Pancreas (tissue), 10 donors: ENCODE measurements at places on chromosomes 16 and 17. TPM values are rescaled to one million over a fixed set of nuclear protein-coding genes. Genes with fewer than 3 reads are reported as not detected.

The GPR139 gene
- polyA plus RNA-seq: not detected

The NOXO1 gene
- 1.6 TPM for polyA plus RNA-seq

The CBX2 gene
- 2.6 TPM for polyA plus RNA-seq

The TNFRSF17 gene
- not detected for polyA plus RNA-seq

The NOG gene
- 0.11 TPM for polyA plus RNA-seq

DNA sequence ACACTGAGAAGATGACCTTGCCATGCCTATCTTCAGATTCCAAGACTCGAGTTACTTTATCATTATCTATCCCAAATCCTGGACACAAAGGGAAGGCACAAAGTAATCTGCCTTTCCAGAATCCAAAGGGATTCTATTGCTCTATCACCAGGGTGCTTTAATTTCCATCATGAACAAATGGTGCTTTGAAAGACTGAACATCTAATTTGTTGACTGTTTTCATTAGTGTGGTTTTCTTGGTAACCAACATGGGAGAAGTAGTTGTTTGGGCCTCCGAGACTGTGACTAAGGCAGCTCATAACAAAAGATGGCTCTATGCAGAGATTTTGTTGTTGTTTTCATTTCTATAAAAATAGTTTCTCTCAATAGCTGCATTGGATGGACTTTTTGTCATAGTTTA is 441.0 kb upstream of the SOX9 start:
- H3K36me3 ChIP-seq: no peaks in the 10 kb centered on the region
- no peaks in the 10 kb centered on the region for H3K27me3 ChIP-seq
- no peak overlapping the region for H3K27ac ChIP-seq
- no peak for DNase-seq

DNA sequence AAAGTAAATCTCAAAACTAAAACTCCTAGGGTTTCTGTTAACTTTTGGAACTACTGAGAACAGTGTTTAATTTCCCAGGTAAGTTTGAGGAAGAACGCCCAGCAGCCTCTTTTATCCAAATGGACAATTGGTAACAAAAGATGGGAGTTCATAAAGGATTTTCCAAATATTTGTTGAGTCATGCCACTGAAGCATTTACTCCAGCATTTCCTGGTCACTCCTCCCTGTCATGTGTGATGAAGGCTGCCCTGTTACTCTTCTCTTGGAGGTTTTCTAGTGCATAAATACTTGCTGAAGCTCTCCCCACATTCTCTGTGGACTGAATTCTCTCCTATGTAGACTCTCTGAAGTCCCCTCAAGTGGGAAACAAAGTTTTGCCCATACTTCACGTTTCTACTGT is 16.5 kb downstream of the ZNF75A start:
- DNase-seq: no peak
- H3K36me3 ChIP-seq: peaks cover 13% of the 10 kb centered on the region
- no peak overlapping the region for H3K4me3 ChIP-seq
- H3K27ac ChIP-seq: no peak overlapping the region

- H3K36me3 ChIP-seq: no peaks in the 10 kb centered on the region
- no peaks in the 10 kb centered on the region for H3K27me3 ChIP-seq
- no peaks in the 10 kb centered on the region for H3K4me1 ChIP-seq
- H3K4me3 ChIP-seq: no peak overlapping the region
Observed at GRCh38 chr16:9969580-9969979, 212.6 kb downstream of the GRIN2A start.

- H3K27me3 ChIP-seq: no peaks in the 10 kb centered on the region
- peak; percentile 94 for DNase-seq
- H3K4me1 ChIP-seq: peaks cover 21% of the 10 kb centered on the region
- no peaks in the 10 kb centered on the region for H3K36me3 ChIP-seq
Observed at GRCh38 chr16:4021070-4021779, 95.0 kb downstream of the ADCY9 start.

- H3K36me3 ChIP-seq: no peaks in the 10 kb centered on the region
- H3K27me3 ChIP-seq: no peaks in the 10 kb centered on the region
- DNase-seq: no peak
- no peak overlapping the region for H3K27ac ChIP-seq
- H3K4me1 ChIP-seq: no peaks in the 10 kb centered on the region
Observed at GRCh38 chr16:76579277-76579922, 302.2 kb downstream of the CNTNAP4 start.

- no peak overlapping the region for H3K27ac ChIP-seq
- H3K4me3 ChIP-seq: no peak overlapping the region
- H3K36me3 ChIP-seq: no peaks in the 10 kb centered on the region
Observed at GRCh38 chr16:1572673-1573072, 39.2 kb downstream of the IFT140 start.

DNA sequence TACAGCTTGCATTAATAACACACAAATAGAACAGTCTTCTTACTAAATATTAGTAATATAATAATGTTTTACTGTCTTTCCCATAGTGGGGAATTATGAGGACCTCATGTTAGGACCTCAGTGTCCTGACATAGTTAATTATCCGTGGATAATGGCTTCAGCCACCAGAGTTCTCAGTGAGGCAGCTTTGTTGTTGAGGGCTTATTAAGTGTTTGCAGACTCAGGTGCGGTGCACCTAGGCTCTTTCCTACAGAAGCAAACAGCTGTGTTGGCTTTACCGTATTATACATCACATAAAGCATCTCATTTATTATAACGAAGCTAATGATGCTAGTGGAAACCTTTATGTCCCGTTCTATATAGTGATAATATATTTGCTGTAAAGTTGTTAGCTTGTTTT is 246.7 kb downstream of the FTO start:
- no peaks in the 10 kb centered on the region for H3K36me3 ChIP-seq
- no peak overlapping the region for H3K27ac ChIP-seq
- no peaks in the 10 kb centered on the region for H3K4me1 ChIP-seq
- H3K4me3 ChIP-seq: no peak overlapping the region

GRCh38 chr16:57555831-57556230 is 13.4 kb downstream of the ADGRG5 start:
- no peaks in the 10 kb centered on the region for H3K27me3 ChIP-seq
- no peak overlapping the region for H3K27ac ChIP-seq
- no peak for DNase-seq

DNA sequence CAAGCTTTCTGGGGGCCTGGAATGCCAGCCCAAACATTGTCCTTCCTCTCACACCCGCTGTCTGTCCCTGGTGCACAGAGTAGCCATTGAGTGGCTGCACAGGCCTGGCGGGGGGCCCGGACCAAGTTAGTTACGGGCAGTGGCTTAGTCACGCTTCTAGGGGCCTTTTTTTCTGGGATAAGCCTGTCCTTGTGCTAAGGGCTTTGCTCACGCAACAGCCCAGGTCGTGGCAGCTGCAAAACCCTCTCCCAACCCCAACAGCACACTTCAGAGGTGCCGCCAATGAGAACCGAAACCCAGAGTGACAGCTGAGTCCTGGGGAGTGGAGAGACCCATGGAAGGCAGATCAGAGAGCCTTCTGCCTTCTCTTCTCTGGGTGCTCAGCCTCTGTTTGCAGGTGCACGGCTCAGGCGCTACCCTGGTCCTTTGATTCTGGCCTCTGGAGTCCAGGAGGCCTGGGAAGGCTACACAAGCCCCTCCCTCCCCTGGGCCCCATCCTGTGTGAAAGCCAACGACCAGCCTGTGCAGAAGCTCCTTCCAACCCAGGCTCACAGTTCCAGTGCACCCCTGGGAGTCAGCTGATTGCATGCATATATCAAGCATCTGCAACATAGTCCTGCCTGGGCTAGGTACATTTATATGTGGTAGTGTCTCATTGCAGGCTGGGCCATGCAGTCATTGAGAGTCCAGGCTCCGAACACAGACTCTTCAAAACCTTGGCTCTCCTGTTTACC is 9.1 kb downstream of the WSCD1 start:
- no peak overlapping the region for H3K4me3 ChIP-seq
- DNase-seq: no peak
- H3K27ac ChIP-seq: no peak overlapping the region

- no peak overlapping the region for H3K4me3 ChIP-seq
- H3K27me3 ChIP-seq: no peaks in the 10 kb centered on the region
- no peaks in the 10 kb centered on the region for H3K36me3 ChIP-seq
Observed at GRCh38 chr17:73899839-73900238, 255.6 kb upstream of the SDK2 start.

DNA sequence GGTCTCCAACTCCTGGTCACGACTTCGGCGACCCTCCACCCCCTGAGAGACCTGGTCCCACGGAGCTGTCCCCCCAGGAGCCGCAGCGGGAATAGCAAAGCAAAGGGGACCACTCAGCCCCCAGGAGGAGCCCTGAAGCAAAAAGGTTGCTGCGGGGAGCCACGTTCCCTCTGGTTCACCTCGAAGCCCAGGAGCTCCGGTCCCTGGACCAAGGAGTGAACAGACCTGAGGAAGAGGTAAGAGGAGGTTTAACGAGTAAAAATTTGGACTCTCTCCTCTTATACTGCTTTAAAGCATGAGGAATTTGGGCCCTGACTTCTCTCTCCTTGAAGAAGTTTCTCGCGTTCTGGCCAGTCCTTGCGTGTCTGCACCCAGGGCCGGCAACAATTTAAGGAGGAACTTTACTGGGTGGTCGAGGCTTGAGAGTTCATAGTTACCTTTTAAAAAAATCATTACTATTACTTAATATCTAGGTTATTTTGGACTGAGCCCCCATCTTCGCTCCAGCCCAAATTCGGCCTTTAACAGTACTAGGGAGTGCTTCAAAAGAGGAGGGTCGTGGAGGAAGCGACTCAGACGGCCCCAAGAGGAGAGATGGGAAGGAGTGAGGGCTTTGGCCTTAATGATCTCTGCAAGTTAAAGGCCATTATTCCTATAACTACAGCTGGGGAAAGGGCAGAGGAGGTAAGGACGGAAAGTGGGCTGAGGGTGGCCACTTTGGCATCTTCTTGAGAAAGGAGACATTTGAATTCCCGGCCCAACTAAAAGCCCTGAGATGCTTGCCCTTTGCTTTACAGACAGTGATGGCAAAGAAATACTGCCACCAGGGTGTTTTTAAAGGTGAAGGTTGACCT is 16.9 kb upstream of the HOXB9 start:
- no peak for DNase-seq
- H3K27me3 ChIP-seq: peaks cover 3% of the 10 kb centered on the region
- H3K4me3 ChIP-seq: no peak overlapping the region
- no peaks in the 10 kb centered on the region for H3K4me1 ChIP-seq
- no peaks in the 10 kb centered on the region for H3K36me3 ChIP-seq

DNA sequence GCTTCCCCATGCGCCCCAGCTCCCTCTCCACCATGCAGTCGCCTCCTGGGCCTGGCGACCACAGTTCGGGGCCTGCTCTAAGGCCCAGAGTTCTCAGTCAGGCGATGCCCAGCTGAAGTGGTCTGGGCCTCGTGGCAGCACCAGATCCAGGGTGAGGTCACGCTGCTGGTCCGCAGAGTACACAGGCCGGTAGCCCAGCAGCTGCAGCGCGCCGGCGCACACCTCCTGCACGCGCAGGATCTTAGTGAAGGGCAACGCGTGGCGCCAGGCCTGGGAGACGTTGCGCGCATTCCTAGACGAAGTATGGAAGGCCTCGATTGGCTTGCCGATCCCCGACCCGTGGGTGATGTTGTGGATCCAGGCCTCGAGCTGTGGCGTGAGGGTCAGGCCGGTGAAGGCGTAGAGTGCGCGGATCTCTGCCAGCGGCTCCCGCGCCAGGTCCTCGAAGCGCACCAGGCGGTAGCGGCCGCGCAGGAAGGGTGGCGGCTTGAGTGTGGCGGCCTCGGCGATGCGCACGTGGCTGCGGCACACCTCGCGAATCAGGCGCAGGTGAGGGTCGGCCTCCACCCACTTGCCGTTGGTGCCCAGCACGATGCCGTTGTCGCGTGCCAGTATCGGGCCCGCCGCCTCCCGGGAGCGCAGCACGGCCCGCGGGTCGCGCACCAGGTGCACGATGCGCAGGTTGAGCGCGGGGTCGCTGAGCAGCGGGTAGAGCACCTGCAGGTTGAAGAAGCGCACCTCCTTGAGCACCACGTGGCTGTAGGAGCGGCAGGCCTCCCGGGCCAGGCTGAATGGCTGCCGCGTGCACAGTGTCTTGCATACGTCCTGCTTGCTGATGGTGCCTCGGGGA is 6.6 kb downstream of the CHST5 start:
- no peaks in the 10 kb centered on the region for H3K4me1 ChIP-seq
- H3K36me3 ChIP-seq: no peaks in the 10 kb centered on the region
- H3K4me3 ChIP-seq: no peak overlapping the region
- H3K27me3 ChIP-seq: no peaks in the 10 kb centered on the region
- no peak for DNase-seq
- H3K27ac ChIP-seq: no peak overlapping the region

DNA sequence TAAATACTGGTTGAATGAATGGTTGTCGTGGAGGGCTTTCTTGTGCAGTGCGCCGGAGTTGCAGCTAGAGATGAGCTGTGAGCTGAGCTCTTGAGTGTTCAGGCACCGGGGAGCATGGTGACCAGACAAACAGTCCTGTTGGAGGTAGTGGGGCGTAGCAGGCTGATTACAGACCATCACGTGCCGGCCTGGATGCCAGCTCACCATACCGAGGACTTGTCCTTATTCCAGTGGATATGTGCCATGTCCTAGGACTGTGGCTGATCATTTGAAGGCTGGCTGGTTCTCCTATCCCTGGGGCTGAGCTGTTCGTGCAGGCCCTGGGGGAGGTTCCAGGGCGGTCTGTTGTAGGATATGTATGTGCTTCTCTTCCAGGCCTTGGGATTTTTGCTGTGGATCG is 60.0 kb downstream of the ABCC1 start:
- DNase-seq: no peak
- H3K27ac ChIP-seq: no peak overlapping the region
- H3K27me3 ChIP-seq: no peaks in the 10 kb centered on the region
- no peak overlapping the region for H3K4me3 ChIP-seq
- no peaks in the 10 kb centered on the region for H3K36me3 ChIP-seq
- no peaks in the 10 kb centered on the region for H3K4me1 ChIP-seq

GRCh38 chr16:83215406-83216001 is 588.7 kb downstream of the CDH13 start:
- DNase-seq: peak; percentile 7
- H3K36me3 ChIP-seq: no peaks in the 10 kb centered on the region
- H3K27me3 ChIP-seq: no peaks in the 10 kb centered on the region
- no peak overlapping the region for H3K4me3 ChIP-seq
- no peaks in the 10 kb centered on the region for H3K4me1 ChIP-seq

- no peak overlapping the region for H3K4me3 ChIP-seq
- H3K4me1 ChIP-seq: peaks cover 13% of the 10 kb centered on the region
- H3K36me3 ChIP-seq: peaks cover 18% of the 10 kb centered on the region
- H3K27me3 ChIP-seq: no peaks in the 10 kb centered on the region
- no peak for DNase-seq
- H3K27ac ChIP-seq: no peak overlapping the region
Observed at GRCh38 chr17:80365001-80365965, 49.7 kb upstream of the ENDOV start.

- H3K27me3 ChIP-seq: no peaks in the 10 kb centered on the region
- H3K36me3 ChIP-seq: no peaks in the 10 kb centered on the region
- H3K27ac ChIP-seq: no peak overlapping the region
- DNase-seq: no peak
- no peak overlapping the region for H3K4me3 ChIP-seq
Observed at GRCh38 chr16:57906382-57907316, 64.3 kb downstream of the CNGB1 start.

DNA sequence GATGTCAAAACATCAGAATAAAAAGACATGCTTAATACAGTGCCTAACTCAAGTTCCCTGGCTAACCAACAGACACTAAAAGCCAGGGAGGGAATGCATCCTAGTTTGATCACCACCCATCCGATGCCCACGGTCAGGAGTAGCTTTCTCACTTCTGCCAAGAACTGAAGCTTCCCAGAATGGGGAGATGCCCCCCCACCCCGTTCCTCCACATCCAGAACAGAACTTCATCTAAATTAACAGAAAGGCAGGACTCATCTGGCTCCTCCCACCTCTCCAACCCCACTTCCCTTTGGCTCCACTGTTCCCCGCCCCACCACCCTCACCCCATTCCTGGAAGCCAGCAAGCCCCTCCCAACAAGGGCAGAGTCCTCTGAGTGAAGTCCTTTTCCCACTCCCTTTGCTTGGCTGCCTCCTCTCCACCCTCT is 33.7 kb downstream of the GDE1 start:
- no peak overlapping the region for H3K4me3 ChIP-seq
- H3K4me1 ChIP-seq: no peaks in the 10 kb centered on the region
- DNase-seq: no peak
- no peaks in the 10 kb centered on the region for H3K36me3 ChIP-seq
- no peak overlapping the region for H3K27ac ChIP-seq
